Nephron progenitor cell (in vitro differentiated cells): ENCODE measurements at places on chromosomes 12 and 14.

GRCh38 chr14:69657950-69658355, 46.6 kb downstream of the SUSD6 start:
- DNase-seq: peak; percentile 17

DNA sequence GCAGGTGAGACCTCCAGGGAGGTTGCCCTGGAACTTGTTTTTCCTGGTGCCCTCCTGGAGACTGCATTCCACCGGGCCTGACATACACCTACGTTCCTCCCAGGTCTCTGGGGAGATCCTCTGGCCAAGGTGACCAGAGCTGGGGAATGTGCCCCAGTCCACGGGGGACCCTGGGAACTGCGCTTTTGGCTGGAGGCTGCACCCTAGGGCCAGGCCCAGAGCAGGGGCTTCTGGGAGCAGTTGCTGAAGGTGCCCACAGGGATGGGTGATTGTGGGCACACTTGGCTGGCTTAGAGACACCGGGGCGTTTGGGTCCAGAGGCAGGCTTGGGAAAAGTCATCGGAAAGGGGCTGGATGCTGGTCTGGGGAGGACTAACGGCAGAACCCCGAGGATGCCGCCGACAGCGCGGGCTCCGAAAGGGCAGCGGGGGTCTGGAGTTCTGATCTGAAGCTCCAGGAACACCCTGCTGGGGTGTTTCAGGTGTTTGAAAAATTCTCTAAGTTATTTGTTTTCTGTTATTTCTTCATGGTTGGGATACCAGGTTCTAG, 36.5 kb upstream of the TDRD9 start:
- DNase-seq: no peak

- no peak for DNase-seq
These were observed 104.3 kb upstream of the PPFIA2 start for GRCh38 chr12:81863406-81863805.

DNA sequence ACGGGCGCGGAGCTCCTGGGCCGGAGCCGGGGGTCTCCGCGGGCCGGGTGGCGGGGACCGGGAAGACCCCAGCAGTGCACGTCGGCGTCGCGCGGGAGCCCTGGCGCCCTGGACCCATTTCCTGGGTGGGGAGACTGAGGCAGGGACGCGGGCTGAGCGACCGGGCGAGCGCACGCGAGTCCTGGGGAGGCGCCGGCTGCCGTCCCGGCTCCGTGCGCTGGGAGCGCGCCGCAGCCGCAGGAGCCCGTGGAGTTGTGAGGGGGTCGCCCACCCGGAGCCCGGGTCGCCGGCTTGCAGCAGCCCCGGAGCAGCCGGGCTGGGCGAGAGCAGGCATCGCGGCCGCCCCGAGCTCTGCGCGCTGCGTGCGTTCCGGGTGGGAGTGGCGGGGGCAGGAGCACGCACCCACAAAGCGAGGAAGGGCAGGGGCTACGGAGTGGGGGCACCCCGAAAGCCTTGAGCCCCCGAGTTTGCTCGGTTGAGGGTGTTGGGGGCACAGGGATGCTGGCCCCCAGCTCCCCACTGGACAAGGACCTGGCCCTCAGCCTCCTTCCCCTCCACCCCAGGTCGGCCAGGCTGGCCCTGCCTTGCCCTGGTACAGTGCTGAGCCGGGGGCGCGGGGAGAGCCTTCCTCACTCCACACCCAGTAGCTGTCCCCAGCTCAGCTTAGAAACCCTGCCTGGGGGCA, 620 bp downstream of the MMP17 start:
- DNase-seq: no peak
